ENCODE measurements at places on chromosomes 1 and 21. TPM values are rescaled to one million over a fixed set of nuclear protein-coding genes. Genes with fewer than 3 reads are reported as not detected.

ANGPTL3 gene
- not detected for total RNA-seq

GUCA2A gene
- total RNA-seq = not detected

PIK3R3 gene
- 0.89 TPM for total RNA-seq

AIRE gene
- not detected for total RNA-seq

ADORA1 gene
- total RNA-seq = 1.4 TPM

SLC9C2 gene
- not detected for total RNA-seq

PLA2G2C gene
- total RNA-seq = not detected

AKR1A1 gene
- total RNA-seq = 76.7 TPM

SPRR4 gene
- not detected for total RNA-seq

LRRC41 gene
- 44.6 TPM for total RNA-seq

BMP8A gene
- 0.23 TPM for total RNA-seq

KANK4 gene
- 0.19 TPM for total RNA-seq

AUNIP gene
- 6.0 TPM for total RNA-seq

TRIM46 gene
- 1.4 TPM for total RNA-seq

PPP1R15B gene
- 31.3 TPM for total RNA-seq

C1orf50 gene
- total RNA-seq = 4.6 TPM

SLAMF8 gene
- not detected for total RNA-seq

GBP6 gene
- total RNA-seq = not detected

OPRD1 gene
- total RNA-seq = 0.06 TPM
